H9 (cell line): ENCODE measurements at places on chromosomes 5 and 9. TPM values are rescaled to one million over a fixed set of nuclear protein-coding genes. Genes with fewer than 3 reads are reported as not detected.

Gene FBN2
- 8.1 and 8.3 TPM in 2 replicates for total RNA-seq

Gene SLC36A3
- not detected in 2 replicates for total RNA-seq

Gene PCDHGA4
- 2.3 and 2.6 TPM in 2 replicates for total RNA-seq

Gene TAS2R1
- not detected in 2 replicates for total RNA-seq

Gene SECISBP2
- 58.2 and 62.7 TPM in 2 replicates for total RNA-seq

Gene SLC30A5
- total RNA-seq, result 33.2 and 33.7 TPM in 2 replicates

Gene PKD2L2
- not detected in 2 replicates for total RNA-seq

DNA sequence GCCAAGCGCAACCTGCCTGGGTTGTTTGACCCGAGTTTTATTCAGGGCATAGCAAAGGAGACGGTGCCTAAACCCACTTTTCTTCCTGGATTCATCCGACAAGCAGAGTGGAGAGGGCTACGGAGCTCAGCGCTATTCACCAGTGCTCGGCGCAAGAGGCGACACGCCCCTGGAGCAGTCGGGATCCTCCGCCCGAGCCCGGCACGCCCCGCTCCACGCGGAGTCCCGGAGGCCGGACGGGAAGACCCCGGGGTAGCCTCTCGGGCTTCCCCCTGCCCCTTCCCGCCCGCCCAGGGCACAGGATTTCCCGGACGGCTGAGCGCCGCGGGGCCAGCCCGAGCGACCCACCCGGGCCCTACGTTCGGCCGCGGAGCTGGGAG, 427 bp downstream of the SERINC5 start:
- no peak overlapping the region for H3K27ac ChIP-seq
- H3K4me3 ChIP-seq, result peak overlapping the region; percentile 94
- H3K4me1 ChIP-seq, result peaks cover 11% of the 10 kb centered on the region; the same call in 1 of the 2 replicates
- DNase-seq, result no peak

- no peaks in the 10 kb centered on the region for H3K36me3 ChIP-seq
- H3K27me3 ChIP-seq, result no peaks in the 10 kb centered on the region
- no peak for DNase-seq
- H3K4me3 ChIP-seq, result no peak overlapping the region
- H3K4me1 ChIP-seq, result no peaks in the 10 kb centered on the region
Measured at GRCh38 chr5:89535411-89535810, 652.4 kb upstream of the MEF2C start.

DNA sequence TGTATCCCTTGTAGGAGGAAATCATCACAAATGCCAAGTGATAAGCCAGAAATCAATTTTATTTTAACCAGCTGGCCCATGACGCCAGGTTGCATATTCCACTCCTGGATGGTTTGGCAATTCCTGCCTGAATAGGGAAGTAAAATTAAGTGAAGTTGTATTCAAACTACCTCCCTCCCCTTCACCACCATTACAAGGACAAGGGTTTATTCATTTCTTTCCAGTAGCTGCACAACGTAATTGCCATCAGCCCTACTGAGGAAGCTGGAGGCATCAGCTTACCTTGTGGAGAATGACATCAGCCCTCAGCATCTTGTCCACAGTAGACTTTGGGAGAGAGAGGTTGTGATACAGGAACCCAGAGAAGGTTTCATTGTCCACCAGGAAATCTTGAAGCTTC, 66.6 kb downstream of the ABCA1 start:
- H3K36me3 ChIP-seq, result peaks cover 17% of the 10 kb centered on the region
- H3K27me3 ChIP-seq, result no peaks in the 10 kb centered on the region
- no peak overlapping the region for H3K4me3 ChIP-seq
- no peak for DNase-seq

DNA sequence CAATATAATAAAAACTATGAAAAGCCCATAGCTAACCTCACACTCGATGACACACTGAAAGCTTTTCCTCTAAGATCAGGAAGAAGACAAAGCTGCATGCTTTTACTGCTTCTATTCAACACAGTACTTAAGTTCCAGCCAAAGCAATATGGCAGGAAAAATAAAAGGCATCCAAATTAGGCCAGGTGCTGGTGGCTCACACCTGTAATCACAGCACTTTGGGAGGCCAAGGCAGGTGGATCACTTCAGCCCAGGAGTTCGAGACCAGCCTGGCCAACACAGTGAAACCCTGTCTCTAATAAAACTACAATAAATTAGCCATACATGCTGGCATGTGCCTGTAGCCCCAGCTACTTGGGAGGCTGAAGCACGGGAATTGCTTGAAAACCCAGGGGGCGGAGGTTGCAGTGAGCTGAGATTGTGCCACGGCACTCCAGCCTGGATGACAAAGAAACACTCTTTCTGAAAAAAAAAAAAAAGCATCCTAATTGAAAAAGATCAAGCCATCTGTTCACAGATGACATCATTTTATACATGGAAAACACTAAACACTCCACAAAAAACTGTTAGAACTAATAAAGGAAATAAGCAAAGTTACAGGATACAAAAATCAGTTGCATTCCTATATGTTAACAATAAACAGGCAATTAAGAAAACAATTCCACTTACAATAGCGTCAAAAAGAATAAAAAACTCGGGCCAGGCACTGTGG, 17.9 kb downstream of the ZFR start:
- no peaks in the 10 kb centered on the region for H3K4me1 ChIP-seq
- no peak overlapping the region for H3K27ac ChIP-seq
- no peaks in the 10 kb centered on the region for H3K27me3 ChIP-seq
- H3K4me3 ChIP-seq, result no peak overlapping the region

DNA sequence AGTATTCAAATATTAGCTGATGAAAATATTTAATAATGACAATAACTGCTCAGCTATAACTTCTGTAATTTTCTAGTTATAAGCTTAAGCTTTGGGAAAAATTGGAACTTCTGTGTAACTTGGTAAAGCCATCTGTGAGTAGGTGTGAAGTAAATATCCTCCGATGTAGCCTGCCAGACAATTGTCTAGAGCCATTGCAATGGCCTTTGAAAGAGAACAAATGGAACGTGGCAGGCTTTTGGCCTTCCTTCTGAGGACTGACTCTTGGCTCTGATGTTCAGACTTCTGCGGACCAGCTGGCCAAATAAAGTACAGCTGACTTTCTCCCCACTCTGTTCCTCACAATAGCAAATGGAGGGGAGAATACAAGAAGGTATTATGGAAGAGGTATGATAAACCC, 203.4 kb upstream of the NMUR2 start:
- no peaks in the 10 kb centered on the region for H3K36me3 ChIP-seq
- no peak for DNase-seq
- no peaks in the 10 kb centered on the region for H3K4me1 ChIP-seq
- H3K27ac ChIP-seq, result no peak overlapping the region

DNA sequence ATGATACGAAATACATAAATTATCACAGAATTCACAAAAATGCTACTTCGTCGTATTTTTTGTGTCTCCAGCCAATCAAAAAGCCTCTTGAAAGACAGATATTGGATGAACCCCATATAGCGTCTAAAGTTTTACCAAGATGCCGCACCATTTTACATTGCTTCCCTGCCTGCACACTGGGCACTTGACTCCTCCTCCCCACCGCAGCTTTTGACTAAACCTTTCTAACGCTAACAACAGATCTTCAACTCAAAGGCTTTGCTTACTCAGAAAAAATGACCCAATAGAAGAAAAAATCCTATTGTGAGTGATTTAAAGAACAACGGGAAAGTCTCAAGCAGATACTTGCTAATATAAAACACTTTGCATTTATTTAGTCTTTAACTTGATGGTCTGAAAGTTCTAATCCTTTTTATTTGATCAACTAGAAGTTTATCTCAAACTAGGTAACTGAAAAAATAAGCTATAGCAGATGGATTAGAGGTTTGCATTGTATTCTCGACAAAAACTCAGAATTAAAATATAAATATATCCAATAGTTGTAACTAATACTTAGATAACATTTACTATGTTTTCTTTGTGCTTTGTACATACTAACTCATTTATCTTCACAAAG, 609.1 kb upstream of the DMAC1 start:
- peak; percentile 35 for DNase-seq
- H3K27ac ChIP-seq, result no peak overlapping the region
- no peak overlapping the region for H3K4me3 ChIP-seq
- no peaks in the 10 kb centered on the region for H3K27me3 ChIP-seq
- H3K4me1 ChIP-seq, result no peaks in the 10 kb centered on the region; the same call in 1 of the 2 replicates

- no peak overlapping the region for H3K27ac ChIP-seq
- H3K4me1 ChIP-seq, result no peaks in the 10 kb centered on the region
- no peaks in the 10 kb centered on the region for H3K27me3 ChIP-seq
- H3K36me3 ChIP-seq, result peaks cover 3% of the 10 kb centered on the region; the same call in 1 of the 2 replicates
Measured at GRCh38 chr5:44246986-44247385, 142.2 kb downstream of the FGF10 start.

DNA sequence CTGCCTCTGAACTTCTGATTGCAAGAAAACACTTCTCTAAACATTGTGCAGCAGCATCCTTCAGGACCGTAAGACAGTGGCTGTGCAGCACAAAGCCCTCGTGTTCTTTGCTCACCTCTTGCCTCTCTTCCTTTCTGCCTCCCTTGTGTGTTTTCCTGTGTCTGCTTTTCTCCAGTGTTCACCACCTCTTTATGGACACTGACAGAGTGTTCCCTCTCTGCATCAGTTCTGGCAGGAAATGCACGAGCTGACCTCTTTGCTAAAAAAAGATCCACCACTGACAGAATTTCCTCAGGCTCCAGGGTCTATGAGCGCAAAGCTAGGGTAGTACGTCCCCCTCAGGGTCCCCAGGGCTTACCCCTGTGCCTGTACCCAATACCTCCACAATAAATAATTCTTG, 74.3 kb downstream of the C5orf15 start:
- DNase-seq, result no peak
- H3K4me3 ChIP-seq, result no peak overlapping the region
- H3K27ac ChIP-seq, result no peak overlapping the region
- H3K27me3 ChIP-seq, result no peaks in the 10 kb centered on the region
- no peaks in the 10 kb centered on the region for H3K4me1 ChIP-seq

GRCh38 chr9:98330831-98331230, 75.4 kb upstream of the TBC1D2 start:
- no peaks in the 10 kb centered on the region for H3K27me3 ChIP-seq
- no peak overlapping the region for H3K27ac ChIP-seq
- H3K4me1 ChIP-seq, result no peaks in the 10 kb centered on the region
- no peak overlapping the region for H3K4me3 ChIP-seq

GRCh38 chr9:130138791-130139190, 33.4 kb upstream of the NCS1 start:
- H3K27ac ChIP-seq, result no peak overlapping the region
- H3K27me3 ChIP-seq, result no peaks in the 10 kb centered on the region
- DNase-seq, result no peak

DNA sequence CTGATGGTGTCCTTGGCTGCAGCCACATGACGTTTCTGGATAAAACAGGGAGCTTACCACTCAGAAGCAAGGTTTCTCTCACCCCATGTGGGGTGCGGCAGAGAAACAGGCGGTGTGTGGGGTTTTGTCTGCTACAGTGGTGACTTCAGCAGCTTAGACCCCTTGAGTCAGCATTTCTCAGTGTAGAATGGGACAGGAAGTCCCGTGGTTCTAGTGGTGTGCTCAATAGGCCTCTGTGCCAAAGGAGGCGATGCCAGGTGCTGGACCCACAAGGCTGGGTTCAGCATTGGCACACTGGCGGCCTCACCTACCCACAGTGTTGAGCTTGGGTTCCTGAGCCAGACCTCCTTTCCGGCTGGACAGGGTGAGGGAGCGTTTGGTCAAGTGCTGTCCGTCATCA, 125.2 kb upstream of the SMIM23 start:
- H3K4me1 ChIP-seq, result no peaks in the 10 kb centered on the region
- no peaks in the 10 kb centered on the region for H3K27me3 ChIP-seq
- H3K36me3 ChIP-seq, result no peaks in the 10 kb centered on the region
- H3K27ac ChIP-seq, result no peak overlapping the region
- DNase-seq, result no peak
- H3K4me3 ChIP-seq, result no peak overlapping the region

GRCh38 chr5:119179857-119180641, 109.2 kb downstream of the DMXL1 start:
- no peaks in the 10 kb centered on the region for H3K4me1 ChIP-seq
- DNase-seq, result no peak
- peaks cover 4% of the 10 kb centered on the region for H3K36me3 ChIP-seq
- no peak overlapping the region for H3K27ac ChIP-seq
- no peak overlapping the region for H3K4me3 ChIP-seq
- no peaks in the 10 kb centered on the region for H3K27me3 ChIP-seq

GRCh38 chr9:14320271-14321181, 6.6 kb upstream of the NFIB start:
- H3K27me3 ChIP-seq, result no peaks in the 10 kb centered on the region
- peaks cover 8% of the 10 kb centered on the region; the same call in 1 of the 2 replicates for H3K4me1 ChIP-seq

DNA sequence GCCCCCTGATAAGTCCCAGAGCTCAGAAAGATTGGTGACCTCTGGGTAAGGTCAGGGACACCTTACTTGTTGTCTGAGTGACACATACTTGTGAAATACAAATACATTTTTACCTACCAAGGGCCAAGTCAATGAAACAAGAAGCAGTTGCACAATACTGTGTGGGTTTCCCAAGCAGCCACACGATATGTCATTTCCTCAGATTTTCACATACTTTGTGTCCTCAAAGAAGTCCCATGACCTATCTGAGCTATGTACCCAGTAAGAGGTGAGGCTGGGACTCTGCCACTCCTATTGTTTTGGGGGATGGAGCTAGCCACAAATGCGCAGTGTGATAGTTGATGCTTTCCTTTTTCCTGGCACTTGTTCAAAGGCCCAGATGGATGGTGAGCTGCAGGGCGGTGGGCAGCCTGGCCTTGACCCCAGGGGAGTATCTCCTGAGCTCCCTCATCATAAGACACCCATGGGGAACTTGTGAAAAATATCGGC, 4.8 kb upstream of the SLC25A51 start:
- no peak overlapping the region for H3K27ac ChIP-seq
- H3K4me1 ChIP-seq, result peaks cover 4% of the 10 kb centered on the region; the same call in 1 of the 2 replicates
- DNase-seq, result no peak
- H3K27me3 ChIP-seq, result no peaks in the 10 kb centered on the region

DNA sequence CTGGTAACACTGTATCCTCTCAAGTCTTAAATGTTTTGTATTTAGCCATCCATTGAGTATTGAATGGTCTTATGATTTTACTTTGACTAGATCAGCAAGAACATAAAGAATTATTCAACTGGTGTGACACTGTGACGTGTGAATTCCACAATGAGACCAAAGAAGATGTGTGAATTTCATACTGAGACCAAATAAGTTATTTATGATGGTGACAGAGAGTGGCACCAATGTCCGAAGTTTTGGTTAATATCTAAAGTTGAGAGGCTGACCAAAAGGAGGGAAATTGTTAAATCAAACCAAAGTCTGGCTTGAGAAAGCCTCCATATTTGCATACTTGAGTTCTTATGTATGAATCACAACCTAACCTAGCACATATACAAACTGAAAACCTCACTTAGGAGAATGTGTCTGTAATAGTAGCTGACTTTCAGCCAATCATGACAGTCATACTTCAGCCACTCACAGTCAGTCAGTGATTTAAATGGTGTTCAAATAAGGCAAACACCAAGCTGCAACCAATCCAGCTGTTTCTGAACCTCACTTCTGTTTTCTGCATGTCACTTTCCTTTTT, 31.5 kb upstream of the FAM170A start:
- no peaks in the 10 kb centered on the region for H3K27me3 ChIP-seq
- no peaks in the 10 kb centered on the region for H3K4me1 ChIP-seq
- H3K36me3 ChIP-seq, result peaks cover 21% of the 10 kb centered on the region
- no peak overlapping the region for H3K27ac ChIP-seq
- H3K4me3 ChIP-seq, result no peak overlapping the region

GRCh38 chr5:39409033-39409432, 15.7 kb downstream of the DAB2 start:
- peaks cover 4% of the 10 kb centered on the region; the same call in 1 of the 2 replicates for H3K4me1 ChIP-seq
- H3K36me3 ChIP-seq, result no peaks in the 10 kb centered on the region
- no peak overlapping the region for H3K4me3 ChIP-seq
- DNase-seq, result no peak
- H3K27ac ChIP-seq, result no peak overlapping the region
- no peaks in the 10 kb centered on the region for H3K27me3 ChIP-seq

- no peaks in the 10 kb centered on the region for H3K4me1 ChIP-seq
- H3K4me3 ChIP-seq, result no peak overlapping the region
- no peak overlapping the region for H3K27ac ChIP-seq
- H3K27me3 ChIP-seq, result no peaks in the 10 kb centered on the region
- DNase-seq, result no peak
Measured at GRCh38 chr5:124056326-124056990, 544.5 kb downstream of the CSNK1G3 start.
